OCI-M1 (cell line): ENCODE measurements at places on chromosomes 12 and 14.

- DNase-seq = no peak
These were observed 299.0 kb upstream of the DDHD1 start for GRCh38 chr14:53452005-53452673.

- DNase-seq = no peak
These were observed 8.5 kb upstream of the ERP27 start for GRCh38 chr12:14946861-14947260.

DNA sequence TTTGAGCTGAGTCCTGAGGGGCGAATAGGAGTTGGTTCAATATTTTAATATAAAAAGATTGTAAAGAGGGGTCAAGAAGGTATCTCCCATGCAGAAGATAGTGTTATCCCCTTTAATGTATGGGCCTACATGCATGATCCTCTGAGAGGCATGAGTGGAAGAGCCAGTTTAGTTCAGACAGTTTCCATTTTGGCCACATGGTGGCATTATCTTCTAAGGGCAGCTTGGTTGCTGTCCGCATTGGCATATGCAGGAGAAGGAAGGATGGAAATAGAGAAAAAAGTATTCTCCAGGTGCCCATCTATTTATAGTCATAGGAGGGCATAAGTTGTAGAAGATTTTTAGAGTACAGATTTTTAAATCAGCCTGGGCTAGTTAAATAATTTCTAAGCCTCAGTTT is 5.4 kb downstream of the SAMD4A start:
- peak; percentile 35 for DNase-seq

DNA sequence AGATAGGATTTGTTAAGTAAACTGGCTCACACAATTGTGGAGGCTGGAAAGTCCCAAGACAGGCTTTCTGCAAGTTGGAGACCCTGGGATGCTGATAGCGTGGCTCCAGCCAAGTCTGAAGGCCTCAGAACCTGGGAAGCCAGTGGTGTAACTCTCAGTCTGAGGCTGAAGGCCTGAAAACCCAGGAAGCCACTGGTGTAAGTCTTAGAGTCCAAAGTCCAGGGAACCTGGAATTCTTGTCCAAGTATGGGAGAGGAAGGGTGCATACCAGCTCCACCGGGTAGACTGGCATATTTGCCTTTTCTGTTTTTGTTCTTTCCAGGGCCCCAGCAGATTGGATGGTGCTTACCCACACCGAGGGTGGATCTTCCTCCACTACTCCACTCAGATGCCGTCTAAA is 18.1 kb downstream of the GMFB start:
- no peak for DNase-seq

GRCh38 chr12:55935738-55936151 is 4.8 kb downstream of the DGKA start:
- DNase-seq = no peak

DNA sequence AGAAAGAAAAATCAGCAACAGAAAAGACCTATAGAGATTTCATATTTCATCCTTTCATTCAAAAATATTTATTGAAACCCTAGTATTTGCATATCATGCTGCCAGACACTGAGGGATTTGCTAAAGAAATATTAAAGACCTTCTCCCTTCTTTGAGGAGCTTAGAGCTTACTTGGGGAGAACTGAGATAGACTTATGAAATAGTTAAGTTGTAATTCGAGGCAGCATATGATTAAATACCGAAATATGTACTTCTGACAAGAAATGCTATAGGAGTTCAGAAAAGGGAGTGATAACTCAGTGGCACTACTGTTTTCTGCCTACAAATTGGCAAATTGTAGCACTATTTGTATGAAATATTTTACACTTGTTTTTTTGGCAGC is 59.1 kb downstream of the PLXNC1 start:
- DNase-seq = no peak

DNA sequence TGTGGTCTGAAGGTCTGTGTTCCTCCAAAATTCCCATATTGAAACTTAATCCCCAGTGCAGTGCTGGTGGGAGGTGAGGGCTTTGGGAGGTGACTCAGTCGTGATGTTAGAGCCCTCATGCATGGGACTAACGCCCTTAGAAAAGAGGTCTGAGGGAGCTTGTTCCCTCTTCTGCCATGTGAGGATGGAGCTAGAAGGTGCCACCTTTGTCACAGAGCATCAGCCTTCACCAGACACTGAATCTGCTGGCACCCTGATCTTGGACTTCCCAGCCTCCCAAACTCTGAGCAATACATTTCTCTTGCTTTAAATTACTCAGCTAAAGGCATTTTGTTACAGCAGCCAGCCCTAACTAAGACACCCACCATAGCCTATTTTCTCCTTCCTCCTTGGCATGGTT is 13.9 kb downstream of the RAB15 start:
- no peak for DNase-seq

GRCh38 chr14:84857571-84857970 is 672.4 kb upstream of the FLRT2 start:
- no peak for DNase-seq

DNA sequence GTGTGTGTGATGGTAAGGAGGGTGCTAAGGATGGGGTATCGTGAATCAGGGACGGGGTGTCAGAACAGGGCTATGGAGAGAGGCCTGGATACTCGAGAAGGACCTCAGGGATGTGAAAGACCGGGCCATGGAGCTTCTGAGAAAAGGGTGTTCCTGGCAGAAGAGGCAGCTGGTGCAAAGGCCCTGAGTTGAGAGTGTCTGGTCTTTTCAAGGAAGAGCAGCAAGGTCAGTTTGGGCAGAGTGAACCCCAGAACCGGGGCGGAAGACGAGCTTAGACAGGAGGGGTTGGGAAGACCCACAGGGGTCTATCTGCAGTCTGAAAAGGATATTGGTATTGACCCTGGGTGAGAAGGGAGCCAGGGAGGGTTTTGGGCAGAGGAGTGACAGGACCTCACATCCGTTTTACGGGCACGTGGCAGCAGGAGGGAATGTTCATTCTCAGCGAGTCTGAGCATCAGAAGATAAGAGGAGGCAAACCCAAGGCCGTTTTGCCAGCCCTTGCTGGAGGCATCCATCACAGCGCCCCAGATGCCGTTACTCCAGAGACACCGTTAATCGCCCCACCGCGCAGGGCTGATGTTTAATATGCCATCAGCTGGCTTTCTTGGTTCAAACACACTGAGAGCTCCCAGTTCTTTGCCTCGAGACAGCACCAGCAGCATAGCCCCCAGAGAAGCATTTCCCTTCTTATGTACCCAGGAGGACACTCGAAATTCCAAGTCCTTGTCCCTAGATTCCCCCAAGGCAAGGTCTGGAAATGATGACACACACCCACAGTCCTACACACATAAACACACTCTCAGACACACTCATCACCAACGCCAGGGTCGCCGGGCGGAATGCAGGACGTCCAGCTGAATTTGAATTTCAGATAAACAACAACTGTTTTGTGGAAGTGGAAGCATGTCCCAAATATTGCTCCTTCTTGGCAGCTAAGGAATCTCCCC is 41.4 kb upstream of the EML1 start:
- DNase-seq = no peak

DNA sequence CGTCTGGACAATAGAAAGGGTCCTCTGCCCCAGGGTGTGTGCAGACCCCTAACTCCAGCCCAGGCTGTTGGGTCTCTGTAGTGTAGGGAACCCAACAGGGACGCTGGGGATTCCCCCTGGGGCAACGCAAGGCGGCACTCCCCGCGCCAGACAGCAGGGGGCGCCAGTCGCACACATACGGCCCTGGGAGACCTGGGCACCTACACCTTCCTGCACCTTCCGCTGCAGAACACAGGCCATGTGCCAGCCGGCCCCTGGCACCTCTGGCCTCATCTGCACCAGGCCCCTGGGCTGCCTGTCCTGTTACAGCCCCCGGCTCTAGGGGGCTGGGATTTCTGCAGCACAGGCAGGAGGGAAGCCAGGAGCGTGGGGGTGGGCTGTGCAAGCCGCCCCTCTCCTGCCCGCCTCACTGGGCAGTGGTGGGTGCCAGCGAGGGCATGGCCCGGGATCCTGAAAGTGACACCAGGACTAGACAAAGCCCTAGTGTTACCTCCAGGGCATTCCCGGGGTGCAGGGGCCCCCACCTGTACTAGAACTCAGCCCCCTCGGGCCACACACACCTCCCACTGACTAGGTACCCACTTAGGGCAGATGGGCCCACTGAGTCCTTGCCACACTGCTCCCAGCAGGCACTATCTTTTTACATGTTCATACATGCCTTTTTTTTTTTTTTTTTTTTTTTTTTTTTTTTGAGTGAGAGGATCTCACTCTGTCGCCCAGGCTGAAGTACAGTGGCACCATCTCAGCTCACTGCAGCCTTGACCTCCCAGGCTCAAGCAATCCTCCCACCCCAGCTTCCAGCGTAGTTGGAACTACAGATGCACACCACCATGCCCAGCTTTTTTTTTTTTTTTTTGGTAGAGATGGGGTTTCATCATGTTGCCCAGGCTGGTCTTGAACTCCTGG is 37.5 kb downstream of the CCNK start:
- peak; percentile 64 for DNase-seq

GRCh38 chr14:32443890-32444661 is 115.0 kb downstream of the AKAP6 start:
- DNase-seq = no peak

DNA sequence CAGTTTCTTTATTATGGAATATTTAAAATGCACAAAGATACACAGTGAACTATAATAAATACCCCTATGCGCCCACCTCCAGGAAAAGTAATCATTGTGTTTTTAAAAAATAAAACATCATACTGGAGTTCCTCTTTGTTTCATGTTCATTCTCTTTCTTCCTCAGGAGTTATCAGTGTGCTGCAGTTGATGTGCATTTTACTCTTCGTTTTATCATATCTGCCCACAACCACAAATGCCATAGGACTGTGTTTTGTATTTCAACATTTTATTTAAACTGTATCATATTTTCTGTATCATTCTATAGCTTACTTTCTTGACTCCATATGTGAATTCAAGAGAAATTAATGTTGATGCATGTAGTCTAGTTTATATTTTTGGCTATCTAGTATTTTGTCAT is 53.9 kb downstream of the TSHR start:
- peak; percentile 82 for DNase-seq

DNA sequence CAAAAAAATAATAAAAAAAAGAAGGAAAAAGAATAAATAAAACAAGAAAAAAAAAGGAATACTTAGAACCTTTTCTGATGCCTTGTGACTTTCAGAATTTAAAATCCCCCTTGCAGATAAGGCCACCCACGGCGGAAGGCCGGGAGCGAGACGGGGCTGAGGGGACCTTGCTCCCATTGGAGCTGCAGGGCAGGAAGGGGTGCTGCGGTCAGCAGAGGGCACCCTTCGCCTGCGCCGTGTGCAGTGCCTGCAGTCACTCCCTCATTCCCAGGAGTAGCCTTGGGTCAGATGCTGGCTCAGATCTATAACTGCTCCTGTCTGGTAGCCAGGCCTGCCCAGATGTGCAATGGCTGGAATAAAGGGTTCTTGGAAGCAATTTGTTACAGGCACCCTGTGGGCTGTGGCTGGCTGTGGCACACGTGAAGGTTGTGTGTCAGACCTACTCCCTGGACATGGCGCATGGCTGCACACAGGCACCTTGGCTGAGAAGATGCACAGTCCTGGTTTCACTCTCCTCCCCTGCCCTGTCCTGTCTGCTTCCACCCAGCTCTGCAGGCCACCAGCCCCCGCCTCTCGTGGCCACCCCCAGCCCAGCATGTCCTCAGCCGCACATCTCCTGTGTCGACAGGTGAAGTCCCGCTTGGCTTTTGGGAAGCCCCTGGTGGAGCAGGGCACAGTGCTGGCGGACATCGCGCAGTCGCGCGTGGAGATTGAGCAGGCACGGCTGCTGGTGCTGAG is 13.4 kb upstream of the ALDH2 start:
- DNase-seq = peak; percentile 72

- no peak for DNase-seq
These were observed 120.2 kb downstream of the CRACR2A start for GRCh38 chr12:3632754-3633153.

GRCh38 chr12:46388427-46389021 is 16.0 kb upstream of the SLC38A2 start:
- peak; percentile 23 for DNase-seq

DNA sequence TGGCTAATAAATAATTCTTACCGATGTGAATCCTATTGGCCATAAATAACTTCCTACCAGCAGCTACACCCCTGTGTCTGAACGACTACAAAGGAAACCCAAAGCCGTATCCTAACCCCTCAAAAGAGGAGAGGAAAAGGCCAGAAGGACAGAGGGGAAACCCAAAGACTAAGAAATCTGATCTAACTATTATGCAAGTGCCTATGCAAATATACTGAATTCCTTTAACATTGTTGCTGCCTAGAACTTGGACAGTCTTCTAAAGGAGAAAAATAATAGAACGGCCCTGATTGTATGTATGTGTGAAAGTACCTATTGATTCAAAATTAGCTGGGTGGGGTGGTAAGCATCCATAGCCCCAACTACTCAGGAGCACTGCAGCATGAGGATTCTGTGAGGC is 997 bp downstream of the PLEKHG7 start:
- DNase-seq = no peak

DNA sequence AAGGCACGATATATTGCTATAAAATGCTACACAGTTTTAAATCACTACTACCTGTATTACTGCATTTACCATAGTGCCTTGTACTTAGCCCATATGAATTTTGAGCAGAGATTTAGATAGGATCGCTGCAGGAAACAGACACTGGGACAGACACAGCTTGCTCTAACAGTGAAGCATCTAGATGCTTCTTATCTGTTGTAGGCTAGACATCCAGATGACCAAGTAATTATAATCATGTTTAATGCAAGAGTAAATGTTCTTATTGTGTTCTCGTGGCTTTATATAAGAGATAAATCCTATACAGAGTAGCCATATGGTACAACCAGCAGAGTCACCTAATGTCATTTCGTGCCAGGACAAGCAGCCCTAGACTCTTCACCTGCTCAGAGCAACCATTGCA is 92.8 kb downstream of the ASCL1 start:
- no peak for DNase-seq

DNA sequence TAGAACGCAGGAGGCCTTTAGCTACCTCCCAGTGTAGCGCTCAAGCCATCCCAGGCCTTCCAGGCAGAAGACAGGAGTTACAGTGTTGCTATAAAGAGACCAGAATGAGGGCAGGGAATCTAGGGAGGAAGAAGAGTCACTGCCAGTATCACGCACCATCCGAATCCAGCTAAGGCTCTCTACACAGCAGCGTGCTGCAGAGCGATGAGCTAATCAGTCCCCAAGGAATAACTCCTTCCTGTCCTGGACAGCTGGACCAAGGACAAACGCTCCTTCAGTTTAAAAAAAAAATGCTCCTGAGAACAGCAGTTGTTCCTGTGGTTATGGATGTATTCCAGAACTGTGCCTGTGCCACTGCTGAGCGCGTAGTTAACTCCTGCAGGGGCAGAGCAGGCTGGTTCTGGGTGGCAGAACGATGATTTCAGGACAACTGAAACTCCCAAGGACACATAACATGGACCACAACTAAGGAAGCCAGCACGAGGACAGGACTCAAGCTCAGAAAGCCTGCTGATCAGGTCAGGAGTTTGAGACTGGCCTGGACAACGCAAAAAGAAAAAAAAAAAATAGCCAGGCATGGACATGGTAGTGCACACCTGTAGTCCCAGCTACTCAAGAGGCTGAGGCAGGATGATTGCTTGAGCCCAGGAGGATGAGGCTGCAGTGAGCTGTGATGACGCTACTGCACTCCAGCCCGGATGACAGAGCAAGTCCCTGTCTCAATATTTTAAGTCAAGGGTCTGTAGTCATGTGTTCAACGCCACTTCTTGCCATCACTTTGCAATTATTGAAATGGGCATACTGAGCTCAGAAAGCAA is 2.6 kb downstream of the IFFO1 start:
- no peak for DNase-seq

GRCh38 chr12:94714378-94715114 is 64.2 kb upstream of the TMCC3 start:
- DNase-seq = no peak
